CD4-positive, CD25-positive, alpha-beta regulatory T cell (primary cell): ENCODE measurements at places on chromosomes 7 and 10.
A peak's percentile ranks its signal among the peaks of the same experiment; 100 is the strongest.

- DNase-seq = no peak
Observed at GRCh38 chr10:124101351-124101750, 8.0 kb upstream of the CHST15 start.

DNA sequence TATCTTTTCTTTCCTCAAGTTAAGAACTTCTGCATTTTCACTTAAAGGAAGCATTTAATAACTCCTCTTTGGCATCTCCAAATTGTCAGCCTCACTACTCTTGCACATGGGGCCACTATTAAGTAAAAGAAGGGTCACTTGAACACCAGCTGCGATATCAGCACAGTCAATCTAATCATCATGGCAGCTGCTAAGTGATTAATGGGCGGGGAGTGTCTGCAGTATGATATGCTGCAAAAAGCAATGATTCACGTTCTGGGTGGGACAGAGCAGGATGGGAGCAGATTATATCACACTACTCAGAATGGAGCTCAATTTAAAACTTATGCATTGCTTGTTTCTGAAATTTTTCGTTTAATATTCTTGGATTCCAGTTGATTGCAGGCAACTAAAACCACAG, 447.4 kb upstream of the PFKP start:
- no peak for DNase-seq

DNA sequence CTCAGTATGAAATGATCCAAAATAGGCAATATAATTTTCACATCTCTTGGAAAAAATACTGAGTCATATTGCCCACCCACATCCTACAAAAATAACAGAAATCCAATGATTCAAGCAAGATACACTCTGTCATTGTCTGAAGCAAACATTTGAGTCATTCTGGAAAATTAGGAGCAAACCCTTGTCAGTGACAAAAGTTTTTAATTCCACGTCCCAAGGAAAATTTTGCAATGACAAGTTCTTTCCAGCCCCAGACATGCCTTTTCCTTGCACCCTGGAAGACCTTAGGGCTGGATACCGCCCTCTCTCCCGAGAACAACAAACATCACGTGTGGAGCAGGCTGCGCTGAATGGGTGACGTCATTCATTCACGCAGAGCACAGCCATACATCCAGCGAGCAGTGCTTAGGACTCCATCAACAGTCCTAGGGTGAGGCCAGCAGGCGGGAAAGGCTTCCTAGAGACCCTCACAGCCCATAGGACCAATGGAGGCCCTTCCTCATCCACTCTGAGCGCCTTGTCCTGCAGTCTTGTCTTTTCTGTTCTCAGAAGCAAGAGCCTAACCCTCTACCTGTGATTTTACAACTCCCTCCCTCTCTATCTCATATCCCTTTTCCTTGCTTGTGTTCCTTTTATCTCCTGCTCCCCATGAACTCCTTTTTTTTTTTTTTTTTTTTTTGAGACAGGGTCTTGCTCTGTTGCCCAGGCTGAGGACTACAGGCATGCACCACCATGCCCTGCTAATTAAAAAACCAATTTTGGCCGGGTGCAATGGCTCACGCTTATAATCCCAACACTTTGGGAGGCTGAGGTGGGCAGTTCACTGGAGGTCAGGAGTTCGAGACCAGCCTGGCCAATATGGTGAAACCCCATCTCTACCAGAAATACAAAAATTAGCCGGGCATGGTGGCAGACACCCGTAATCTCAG, 23.5 kb upstream of the KDM7A start:
- DNase-seq = no peak

DNA sequence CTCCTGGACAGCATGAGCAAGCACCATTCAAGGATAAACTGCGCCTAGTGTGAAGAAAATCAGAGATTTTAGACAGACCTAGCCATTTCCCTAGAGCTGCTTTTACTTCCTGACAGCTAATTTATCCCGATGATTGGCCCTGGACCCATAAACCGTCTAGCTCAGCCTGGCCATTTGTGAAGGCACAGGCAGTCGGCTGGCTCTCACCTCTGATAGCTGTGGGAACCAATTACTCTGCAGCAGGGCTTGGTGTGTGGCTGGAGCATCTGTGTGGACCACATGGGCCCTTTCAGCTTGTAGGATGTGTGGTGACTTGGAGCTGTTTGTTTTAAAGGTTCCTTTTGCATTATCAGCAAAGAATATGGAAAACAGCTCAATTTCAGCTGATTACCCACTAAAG, 111.1 kb upstream of the NPY start:
- no peak for DNase-seq

DNA sequence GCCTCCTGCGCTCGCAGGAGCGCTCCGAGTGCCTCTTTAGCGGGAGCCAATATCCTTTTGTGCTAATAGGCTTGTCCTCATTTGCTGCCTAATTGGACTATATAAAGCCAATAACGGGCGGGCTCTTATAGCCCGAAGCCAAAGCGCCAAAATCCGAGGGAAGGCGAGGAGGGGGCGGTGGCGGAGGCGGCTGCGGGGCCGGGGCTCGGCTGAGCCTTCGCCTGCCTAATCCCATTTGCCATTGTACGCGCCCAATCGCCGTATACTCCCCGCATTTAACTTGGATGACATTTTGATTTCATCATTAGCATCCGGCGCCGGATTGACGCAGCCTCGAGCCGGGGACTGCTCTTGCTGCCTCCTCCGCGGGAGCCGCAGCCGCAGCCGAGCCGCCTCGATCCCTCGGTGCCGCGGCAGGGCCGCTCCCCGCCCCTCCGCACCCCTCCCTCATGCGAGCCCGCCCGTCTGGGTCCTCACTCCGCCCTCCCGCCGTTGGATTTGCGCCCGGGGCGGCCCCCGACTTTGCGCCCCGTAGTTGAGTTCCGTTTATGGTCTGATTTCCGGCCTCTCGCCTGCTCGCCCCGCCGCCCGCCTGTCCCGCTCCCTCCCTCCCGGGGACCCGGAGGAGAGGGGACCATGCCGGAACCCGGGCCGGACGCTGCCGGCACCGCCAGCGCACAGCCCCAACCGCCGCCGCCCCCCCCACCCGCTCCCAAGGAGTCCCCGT, at the start of gene HMX3:
HMX3 (plus strand) TSS at position 556 of the 727 bp plus-strand sequence; CDS start at position 637, 81 bp downstream.
- no peak for DNase-seq

GRCh38 chr7:114851406-114852061, 70.4 kb upstream of the MDFIC start:
- no peak for DNase-seq

- no peak for DNase-seq
Observed at GRCh38 chr7:919924-920341, 34.5 kb downstream of the ADAP1 start.

GRCh38 chr10:103855424-103855823, at the start of gene SH3PXD2A:
TSS of gene SH3PXD2A (minus strand) at chr10:103855576. CDS start at chr10:103855266, 310 bp downstream.
- DNase-seq = peak; percentile 17

- DNase-seq = no peak
Observed at GRCh38 chr7:77370606-77371005, 45.5 kb downstream of the GSAP start.

DNA sequence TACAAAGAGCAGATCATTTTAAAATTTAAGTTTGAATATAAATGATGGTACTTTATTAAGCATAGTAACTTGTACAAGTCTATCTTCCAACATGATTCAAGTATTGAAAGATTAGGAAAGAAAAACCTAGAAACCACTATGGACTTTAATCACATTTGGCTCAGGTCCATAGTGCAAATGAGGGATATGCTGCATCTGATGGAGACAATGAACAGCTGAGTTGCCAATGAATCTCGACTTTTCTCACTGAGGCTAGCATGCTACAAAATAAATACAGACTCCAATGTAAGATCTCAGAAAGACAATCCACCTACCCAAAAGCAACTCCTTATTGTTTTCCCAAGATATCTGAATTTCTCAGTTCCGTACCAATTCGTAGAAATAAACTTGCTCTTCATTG, 89.8 kb downstream of the SEMA3A start:
- no peak for DNase-seq

DNA sequence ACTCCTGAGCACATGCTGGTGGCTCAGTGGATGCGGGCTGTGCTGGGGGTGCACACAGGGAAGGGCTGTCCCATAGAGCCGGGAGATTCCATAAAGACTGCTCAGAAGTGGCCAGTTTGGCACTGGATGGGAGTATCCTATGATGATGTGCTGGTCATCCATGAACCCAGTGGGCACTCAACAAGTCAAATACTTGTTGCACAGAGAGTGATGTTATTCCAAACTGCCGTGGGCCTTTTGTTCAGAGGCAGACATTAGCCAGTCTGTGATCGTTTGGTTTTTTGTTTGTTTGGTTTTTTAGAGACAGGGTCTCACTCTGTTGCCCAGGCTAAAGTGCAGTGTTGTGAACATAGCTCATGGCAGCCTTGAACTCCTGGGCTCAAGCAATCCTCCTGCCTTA, 30.9 kb upstream of the SAMD8 start:
- no peak for DNase-seq

- no peak for DNase-seq
Observed at GRCh38 chr7:2559283-2559950, 638 bp downstream of the IQCE start.

GRCh38 chr10:44879531-44879899, 31.6 kb upstream of the TMEM72 start:
- DNase-seq = no peak

GRCh38 chr10:130191380-130191779, 55.2 kb downstream of the GLRX3 start:
- DNase-seq = no peak

DNA sequence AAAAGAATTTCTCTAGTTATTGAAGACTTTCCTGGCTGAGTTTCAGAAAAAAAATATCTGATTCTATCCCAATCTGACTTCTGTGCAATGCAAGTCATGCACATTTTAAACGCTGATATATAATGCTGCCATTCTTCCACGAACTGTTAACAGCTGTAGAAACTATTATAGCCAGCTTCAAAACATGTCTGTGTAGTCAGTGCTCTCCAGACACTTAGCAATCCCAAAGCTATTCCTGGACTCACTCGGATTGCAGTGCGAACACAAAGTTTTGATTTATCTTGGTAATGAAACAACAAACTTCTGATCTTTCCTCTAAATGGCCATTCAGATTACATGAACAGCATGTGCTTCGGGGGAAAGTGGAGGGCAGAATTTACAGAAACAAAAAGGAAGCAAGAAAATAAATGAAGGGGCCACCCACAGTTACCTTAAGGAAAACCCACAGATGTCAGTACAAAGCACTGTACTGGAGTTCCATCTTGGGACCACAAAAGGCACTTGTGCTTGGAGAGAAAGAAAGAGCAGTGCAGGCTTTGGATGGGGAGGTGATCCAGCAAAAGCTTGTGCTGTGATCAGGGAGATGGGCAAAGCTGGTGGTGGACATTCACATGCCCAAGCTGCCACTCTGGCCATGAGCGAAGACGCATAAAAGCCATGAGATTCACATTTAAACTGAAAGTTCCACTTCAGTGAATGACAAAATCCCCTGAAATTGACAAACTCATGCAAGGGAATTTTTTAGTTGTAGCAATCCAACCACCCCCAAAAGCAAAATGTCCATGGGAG, 32.1 kb upstream of the ADO start:
- DNase-seq = no peak

GRCh38 chr10:5949009-5949759, 28.2 kb downstream of the IL15RA start:
- DNase-seq = no peak

DNA sequence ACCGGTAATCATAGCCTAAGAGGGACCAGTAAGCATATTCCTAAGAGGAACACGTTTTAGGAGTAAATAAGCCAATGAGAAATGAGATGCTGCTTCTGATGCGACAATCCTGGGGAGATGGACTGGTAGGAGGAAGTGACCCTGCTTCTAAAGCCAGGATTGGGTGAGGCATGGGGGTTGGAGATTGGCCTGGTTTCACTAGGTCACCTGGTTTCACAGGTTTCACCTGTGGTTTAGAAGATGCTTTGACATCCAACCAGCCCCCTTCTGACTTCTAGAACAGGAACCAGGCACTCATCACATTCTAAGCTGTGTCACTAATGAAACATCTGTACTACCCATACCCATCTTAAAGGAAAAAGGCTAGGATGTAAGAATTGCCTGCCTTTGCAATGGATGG, 53.0 kb upstream of the BAMBI start:
- DNase-seq = no peak

DNA sequence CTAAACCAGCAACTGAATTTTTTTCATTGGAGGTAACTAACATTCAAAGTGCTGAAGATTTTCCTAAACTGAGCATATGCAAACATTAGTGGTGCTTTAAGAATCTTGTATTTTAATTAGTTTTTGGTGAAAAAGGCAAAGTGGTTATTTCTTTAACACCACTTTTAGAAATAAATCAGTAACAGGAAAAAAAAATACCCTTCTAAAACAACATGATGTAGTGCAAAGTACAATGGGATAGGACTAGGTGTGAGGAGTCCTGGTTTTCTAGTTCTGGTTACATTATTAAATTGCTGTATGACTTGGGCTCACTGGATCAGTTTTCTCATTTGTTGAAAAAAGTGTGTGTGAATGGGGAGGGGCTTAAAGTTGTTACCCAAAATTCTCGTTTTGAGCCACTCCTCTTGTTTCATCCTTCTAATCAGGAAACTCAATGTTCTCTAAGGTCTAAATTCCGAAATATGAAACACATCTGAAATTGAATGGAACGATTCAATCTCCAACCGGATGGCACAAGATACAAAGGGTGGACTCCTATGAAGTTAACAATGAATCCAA, 1.8 kb downstream of the WASL start:
- DNase-seq = peak; percentile 37

DNA sequence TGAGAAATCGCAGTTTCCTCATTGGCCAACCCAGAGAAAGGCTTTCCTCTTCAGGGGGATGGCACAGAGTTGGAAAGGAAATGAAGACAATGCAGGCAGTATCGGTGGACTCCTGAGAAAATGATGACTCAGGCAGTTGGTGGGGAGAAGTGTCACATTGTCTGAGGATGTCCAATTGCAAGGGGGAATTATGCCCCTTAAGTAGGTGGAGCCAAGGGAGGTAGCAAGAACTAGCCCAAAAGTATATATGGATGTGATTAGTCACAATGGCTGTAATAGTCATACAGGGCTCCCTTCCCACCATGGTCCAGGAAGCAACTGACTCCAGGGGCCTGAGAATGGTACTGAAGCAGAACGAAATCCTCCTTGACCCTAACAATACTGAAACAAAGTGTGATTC, 58.3 kb upstream of the EGFR start:
- no peak for DNase-seq

GRCh38 chr7:157809863-157810851, 473.4 kb downstream of the DNAJB6 start:
- DNase-seq = no peak

DNA sequence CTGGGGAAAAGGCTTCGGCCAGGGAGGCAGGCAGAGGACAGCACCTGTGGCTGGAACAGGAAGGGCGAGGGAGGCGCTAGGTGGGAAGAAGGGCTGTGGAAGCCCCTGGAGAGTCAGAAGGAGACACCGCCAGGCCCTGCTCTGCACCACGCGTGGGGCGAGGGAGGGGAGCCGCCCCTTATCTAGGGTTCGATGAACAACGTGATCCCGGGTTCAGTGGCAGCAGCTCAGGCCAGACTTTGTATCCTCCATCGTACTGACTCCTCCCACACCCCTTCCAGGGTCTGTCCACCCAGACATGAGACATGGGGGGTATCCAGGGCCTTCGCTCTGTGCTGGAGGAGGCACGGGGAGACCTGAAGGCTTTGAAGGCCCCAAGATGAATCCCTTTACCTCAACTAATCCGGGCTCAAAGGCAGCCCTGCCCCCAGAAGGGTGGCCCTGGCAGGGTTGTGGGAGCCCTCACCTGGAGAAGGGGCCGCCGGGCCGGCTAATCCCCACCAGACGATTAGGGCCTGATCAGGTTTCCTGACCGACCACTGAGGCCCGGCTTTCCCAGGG, 110.8 kb downstream of the PDGFA start:
- DNase-seq = no peak

GRCh38 chr7:126727930-126728391, 524.8 kb downstream of the GRM8 start:
- DNase-seq = no peak
